ENCODE measurements at places on chromosomes 5 and 9.

- no peak for DNase-seq
Measured at GRCh38 chr9:108956022-108956630, 21.9 kb downstream of the ABITRAM start.

- DNase-seq, result no peak
Measured at GRCh38 chr5:150318613-150319483, 16.1 kb upstream of the ARSI start.

- no peak for DNase-seq
Measured at GRCh38 chr9:127253446-127253845, 11.1 kb upstream of the GARNL3 start.

- DNase-seq, result peak; percentile 44
Measured at GRCh38 chr5:35651002-35651756, 33.5 kb downstream of the SPEF2 start.

DNA sequence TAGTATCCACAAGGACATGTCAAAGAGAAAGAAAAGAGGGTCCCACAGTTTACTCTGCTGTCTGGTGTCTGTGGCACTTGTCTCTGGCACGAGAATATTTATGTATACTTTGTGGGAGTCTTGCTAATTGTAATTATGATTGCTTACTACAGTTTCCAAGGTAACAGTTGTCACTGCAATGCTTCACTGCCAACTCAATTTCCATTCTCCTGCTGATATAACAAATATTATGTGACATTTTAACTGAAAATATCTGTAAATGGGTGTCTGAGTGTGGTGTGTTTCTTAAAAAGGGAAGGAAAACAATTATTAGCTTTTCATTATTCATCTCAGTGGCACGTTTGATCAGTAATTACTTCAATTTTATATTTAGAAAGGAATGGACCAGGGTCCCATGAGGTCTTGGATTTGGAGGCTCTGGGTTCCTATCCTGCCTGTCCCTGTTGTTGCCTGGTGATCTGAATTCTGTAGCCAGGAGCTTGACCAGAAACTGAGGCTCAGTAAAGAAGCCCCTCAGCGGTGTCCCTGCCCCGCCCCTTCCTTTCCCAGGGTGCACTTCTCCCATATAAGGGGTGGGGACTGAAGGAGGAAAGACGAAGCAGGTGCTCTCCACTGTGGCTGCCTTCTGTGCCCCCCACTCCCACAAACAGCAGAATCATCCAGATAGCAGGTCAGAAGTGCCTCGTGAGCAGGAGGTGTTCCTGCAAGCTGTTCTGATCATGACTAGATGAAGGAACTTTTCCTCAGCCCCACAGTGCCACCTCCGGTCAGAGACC, 137.3 kb upstream of the KIF2A start:
- no peak for DNase-seq

GRCh38 chr5:1974501-1975405, 92.0 kb upstream of the IRX4 start:
- no peak for DNase-seq

GRCh38 chr5:83937837-83938236, 217.2 kb upstream of the HAPLN1 start:
- DNase-seq, result no peak

DNA sequence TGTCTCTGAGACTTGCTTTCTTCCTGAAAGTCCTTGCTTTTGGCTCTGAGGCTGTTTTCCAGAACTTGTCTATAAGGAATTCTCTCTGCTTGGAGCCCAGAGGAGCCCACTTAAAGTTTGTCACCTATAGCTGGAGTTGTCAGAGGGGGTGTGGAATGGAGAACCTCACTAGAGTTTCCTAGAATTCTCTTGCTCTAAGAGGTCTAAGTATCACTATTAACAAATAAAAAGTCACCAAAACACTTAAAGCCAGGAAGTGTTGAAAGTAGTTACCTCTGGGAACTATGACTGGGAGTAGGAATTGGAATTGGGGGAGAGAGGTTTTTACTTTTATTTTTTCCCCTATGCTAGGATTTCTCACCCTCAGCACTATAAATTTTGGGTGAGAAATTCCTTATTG, 15.0 kb downstream of the SIT1 start:
- DNase-seq, result no peak

DNA sequence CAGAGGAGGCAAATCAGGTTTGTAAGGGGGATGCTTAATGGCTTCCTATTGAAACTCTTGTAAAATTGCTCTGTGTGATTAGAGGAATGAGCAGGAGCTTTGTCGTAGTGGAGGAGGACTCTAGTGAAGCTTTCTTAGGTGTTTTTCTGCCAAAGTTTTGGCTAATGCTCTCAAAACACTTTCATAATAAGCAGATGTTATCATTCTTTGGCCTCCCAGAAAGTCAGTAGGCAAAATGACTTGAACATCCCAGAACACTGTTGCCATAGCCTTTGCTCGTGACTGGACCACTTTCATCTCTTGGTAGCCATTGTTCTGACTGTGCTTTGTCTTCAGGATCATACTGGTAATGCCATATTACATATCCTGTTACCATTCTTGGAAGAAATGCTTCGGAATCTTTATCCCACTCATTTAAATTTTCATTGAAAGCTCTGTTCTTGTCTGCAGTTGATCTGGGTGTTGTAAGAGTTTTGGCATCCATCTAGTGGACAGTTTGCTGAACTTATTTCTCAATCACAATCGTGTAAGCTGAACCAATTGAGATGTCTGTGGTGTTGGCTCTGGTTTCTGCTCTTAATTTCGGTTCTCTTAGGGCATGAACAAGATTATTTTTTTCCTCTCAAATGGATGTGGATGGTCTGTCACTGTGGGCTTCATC, 187.6 kb downstream of the COMMD10 start:
- no peak for DNase-seq

DNA sequence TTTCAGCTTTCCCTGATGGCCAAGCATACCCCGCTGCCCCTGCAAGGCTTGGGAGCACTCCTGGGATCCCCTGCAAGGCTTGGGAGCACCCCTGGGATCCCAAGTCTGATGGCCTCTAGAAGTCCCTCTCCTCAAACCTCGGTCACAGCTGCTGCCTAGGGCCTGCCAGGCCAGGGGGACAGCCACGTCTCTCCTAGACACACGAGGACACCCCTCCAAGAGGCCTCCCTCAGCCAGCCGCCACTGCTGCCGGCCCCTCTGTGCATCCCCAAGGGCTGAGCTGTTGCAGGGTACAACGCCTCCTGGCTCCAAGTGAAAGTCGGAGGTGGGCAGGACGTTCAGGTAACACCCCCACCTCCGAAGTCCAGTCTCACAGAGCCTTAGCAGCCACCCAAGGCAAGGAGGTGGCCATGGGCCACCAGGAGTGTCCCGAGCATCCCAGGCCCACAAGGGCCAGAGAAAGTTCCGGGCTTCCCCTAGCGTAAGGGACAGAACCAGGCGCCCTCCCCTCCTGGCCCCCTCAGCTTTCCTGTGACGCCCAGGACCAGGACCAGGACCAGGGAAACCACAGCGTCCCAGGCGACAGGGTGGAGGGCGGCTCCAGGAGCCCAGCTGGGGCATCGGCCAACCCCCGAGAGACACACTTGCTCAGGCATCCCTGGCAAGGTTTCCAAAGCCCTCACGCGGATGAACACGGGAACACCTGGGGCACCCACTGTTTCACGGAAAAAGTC, 17.3 kb upstream of the SLC12A7 start:
- DNase-seq, result no peak

- no peak for DNase-seq
Measured at GRCh38 chr5:107652839-107653607, 17.7 kb downstream of the EFNA5 start.

- DNase-seq, result no peak
Measured at GRCh38 chr9:90035471-90035870, 430.7 kb downstream of the GADD45G start.

DNA sequence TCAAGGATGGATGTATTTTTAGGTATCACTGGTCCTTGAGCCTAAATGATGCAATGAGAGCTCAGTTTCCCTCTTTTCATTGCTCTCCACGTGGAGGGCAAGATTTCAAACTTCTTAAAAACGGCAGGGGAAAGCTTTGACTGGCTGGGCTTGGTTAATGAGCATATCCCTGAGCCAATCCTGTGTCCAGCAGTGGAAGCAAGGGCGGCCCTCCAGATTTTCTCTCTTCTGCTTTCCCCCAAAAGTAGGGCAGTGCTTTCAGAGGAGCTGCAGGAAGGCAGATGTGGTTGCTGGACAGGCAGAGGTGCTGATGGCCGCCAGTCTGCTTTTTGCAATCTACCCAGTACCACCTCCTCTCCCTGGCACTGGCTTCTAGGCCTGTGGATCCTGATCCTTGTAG, 30.0 kb upstream of the TBC1D2 start:
- DNase-seq, result no peak

DNA sequence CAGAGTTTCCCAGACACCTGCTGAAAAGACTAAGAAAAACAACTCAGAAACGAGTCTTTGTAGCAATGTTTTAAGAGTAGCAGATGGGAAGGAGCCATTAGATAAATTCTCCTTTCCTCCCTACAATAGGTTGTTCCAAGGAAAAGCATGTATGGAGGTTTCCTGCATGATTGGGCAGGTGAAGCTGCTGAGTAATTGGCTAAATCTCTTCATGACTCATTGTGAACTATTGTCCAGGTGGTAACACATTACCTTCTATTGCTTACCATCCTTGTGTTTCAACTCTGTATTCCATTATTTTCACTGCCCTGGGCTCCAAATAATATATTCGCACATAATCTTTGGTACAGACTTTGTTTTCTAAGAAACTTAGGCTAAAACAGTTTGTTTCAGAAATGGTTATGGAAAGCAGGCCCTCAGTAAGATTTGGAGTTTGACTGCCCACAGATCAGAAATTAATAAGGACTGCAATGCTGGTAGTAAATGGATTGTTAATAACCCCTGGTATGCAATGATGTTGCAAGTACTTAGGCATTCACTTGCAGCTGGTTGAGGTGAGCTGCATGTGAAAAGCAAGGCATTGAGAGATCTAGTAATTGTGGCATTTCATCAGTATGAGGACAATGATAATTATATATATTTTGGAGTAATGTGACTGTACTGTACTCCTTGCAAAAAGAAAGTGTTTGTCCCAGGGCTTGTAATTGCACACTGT, 281.4 kb upstream of the VLDLR start:
- no peak for DNase-seq

DNA sequence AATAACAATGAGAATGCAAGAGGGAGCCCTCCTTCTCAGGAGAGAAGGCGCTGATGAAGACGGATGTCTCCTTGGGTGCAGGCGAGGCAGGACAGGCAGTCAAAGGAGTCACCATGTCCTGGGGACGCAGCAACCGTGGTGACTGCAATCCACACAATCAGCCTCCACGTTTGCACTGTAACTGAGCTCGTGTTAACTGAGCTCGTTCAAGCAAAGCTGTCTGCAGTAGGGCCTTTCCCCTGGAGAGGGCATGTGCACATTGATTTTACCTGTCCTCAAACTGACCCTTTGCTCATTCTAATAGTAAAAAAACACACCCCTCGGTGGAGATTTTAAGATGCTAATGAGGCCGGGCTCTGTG, 2.8 kb downstream of the SARDH start:
- no peak for DNase-seq

DNA sequence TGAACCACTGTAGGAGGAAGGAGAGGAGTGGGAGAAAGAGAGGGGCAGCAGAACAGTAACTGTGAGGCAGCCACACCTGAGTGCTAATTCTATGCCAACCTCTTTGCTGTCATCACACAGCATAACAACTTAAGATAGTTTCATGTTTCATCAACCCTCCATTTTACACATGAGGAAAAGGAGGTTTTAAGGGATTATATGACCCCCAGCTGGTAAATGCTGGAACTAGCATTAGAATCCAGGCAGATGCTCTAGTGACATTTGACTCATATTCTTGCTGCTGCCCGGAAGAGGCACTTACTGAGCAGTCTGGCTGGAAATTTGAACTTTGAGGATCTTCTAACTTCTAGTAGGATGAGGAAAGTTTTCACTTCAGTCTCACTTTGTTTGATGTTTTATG, 24.1 kb upstream of the VLDLR start:
- no peak for DNase-seq

DNA sequence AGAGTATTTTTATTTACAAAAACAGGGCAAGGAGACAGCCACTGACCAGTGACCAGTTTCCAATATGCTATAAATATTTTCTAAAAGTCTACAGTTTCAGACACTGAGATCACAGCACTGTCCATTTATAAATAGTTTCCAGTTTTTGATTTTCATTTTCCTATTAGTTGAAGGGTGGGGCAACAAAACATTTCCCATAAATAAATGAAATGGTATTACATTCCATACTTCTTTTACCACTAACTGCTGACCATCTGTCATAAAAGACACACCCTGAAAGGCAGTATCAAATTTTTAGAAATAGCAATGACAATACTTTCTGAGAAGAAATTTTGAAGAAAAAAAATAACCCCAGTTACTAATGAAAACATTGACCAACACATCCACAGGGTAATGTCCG, 126.7 kb downstream of the ARSB start:
- DNase-seq, result no peak

GRCh38 chr9:35553670-35554543, 51.2 kb upstream of the TESK1 start:
- peak; percentile 36 for DNase-seq

- DNase-seq, result no peak
Measured at GRCh38 chr5:129174480-129174879, 79.9 kb downstream of the ISOC1 start.

DNA sequence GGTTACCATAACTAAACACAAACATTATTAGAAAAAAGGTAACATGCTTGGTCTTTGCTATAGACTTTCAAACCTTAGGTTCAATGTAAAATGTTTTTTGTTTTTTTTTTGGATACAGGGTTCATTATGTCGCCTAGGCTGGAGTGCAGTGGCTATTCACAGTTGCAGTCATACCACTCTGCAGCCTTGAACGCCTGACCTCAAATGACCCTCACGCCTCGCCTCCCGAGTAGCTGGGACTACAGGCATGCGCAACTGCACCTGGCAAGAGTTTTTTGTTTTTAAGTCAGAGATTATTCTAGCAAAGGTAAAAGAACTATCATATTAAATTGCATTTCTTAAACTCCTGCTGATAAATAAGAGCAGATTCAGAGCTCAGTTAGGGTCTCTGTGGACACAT, 55.1 kb upstream of the NR5A1 start:
- DNase-seq, result no peak

GRCh38 chr5:133705331-133705730, 93.0 kb upstream of the FSTL4 start:
- DNase-seq, result no peak

GRCh38 chr5:158920736-158921135, 179.0 kb downstream of the EBF1 start:
- DNase-seq, result no peak

- peak; percentile 6 for DNase-seq
Measured at GRCh38 chr5:174323878-174324281, 278.4 kb downstream of the NSG2 start.

GRCh38 chr9:114025760-114026159, 52.3 kb downstream of the AMBP start:
- DNase-seq, result no peak

DNA sequence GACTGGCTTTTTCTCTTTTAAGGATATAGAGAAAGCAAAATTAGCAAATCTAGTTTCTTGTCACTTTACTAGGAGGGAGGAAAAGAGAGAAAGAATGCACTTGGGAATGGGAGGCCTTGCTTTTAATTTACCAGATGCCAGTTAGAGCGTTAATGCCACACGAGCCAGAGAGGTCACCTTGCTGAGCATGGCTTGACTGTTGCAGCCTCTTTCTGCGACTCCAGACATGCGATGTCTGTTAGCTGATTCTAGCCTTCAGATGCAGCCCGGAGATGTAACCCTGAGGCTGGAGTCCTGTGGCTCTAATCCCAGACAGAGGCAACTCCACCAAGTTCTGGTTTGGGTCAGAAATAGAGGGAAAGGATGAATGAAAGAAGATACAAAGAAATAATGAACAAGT, 152.5 kb downstream of the TRIO start:
- no peak for DNase-seq

Data from T-helper 2 cell treated with Interferon-gamma antibody and Interleukin-4, amounts not matched to agents 5 μg/mL and 100 μg/mL, for 36 hours (primary cell).